ENCODE measurements at places on chromosomes 7 and 10. TPM values are rescaled to one million over a fixed set of nuclear protein-coding genes. Genes with fewer than 3 reads are reported as not detected.

RNF133 gene
- not detected for total RNA-seq

CALHM3 gene
- 0.27 TPM for total RNA-seq

GOLGA7B gene
- total RNA-seq: under 0.01 TPM

PALD1 gene
- 4.8 TPM for total RNA-seq

DPP6 gene
- total RNA-seq: 0.27 TPM

SYT15 gene
- total RNA-seq: 0.27 TPM

MRPL32 gene
- total RNA-seq: 15.6 TPM

EFCAB10 gene
- not detected for total RNA-seq

MICALL2 gene
- 8.1 TPM for total RNA-seq

OGA gene
- total RNA-seq: 53.3 TPM

PTF1A gene
- not detected for total RNA-seq

PLPP4 gene
- under 0.01 TPM for total RNA-seq

SPRN gene
- under 0.01 TPM for total RNA-seq
